NCI-H1105 (cell line): ENCODE measurements at places on chromosomes 2 and 18.

DNA sequence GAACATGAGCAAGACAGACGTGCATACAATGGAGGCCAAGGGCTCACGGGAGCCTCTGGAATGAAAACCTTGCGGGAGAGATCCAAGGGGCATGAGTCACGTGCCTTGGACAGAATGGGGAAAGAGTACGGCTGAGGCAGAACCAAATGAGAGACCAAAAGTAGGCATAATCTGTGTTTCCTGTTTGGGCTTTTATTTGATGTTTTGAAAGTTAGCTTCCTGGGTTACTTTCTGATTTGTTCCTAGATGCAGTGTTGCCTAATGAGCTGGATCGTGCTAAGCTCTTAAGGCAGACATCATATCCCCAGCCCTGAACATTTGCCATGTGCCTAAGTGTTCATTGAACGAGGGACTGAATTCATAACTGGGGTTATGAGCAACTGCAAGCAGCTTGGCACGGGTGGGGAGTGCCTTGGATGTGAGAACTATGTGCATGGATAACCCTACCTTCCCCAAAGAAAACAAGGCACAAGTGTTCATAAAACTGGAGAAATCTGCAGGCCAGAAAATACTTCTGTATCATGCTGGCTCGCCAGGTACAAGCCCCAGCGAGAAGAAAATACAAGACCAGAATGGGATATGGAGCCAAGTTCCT, 60.3 kb upstream of the RPL31 start:
- DNase-seq = no peak

- DNase-seq = no peak
These were observed 205.9 kb upstream of the STK17B start for GRCh38 chr2:196376984-196377877.

DNA sequence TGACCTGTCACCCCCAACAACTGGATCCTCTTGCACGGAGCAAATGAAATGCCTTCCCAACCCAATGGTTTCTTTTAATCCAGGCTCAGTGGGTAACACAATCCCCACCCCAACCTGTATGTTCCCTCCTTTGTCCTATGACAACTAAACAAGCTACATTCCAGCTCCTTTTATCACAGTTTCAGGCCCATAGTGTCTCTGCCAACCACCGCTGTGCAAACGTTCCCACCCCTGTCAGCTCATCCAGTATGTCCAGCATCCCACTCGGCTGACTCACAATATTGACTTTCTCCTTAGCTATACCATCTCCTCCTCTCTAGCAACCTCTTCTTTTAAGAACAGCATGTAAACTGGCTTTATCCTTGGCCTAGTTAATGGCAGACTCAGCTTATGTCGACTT, 117.9 kb upstream of the PPP1CB start:
- DNase-seq = no peak

DNA sequence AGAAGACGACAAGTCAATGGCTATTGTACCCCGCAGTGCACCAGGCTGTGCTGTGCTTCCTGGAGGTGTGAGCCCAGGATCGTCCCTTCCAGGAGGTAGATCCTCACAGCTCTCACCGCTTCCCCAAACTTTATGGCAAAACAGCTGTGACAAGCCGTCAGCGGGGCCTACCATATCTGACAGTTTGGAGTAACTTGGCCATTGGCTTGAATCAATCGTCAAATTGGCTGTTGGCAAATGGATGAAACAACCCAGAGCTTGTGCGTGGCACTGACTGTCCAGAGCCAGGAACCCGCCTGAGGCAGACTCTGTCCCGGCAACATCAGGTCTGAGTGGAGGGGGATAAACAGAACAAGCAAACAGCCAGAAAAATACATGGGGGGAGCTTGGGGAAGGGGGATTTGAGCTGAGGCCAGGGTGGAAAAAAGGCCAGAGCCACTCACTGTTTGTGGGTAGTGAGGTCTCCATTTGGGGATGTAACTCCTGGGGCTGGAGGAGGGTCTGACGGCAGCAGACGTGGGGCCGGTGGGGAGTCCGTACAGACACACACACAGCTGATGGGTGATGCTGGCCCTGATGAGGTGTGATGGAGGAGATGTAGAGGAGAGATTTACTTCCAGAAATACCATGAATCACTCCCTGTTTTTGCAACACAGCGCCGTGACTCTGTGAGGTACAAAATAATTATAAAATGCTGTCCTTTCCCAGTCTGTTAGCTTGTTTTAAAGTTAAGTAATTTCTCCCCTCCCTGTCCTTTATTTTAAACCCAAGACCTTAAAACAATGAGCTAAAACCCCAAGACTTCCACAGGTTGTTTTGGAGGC, 174.8 kb downstream of the TWIST2 start:
- no peak for DNase-seq

GRCh38 chr18:74414953-74415515, 42.1 kb downstream of the DIPK1C start:
- DNase-seq = no peak

- DNase-seq = no peak
These were observed 35.7 kb upstream of the HPCAL1 start for GRCh38 chr2:10267036-10267435.

DNA sequence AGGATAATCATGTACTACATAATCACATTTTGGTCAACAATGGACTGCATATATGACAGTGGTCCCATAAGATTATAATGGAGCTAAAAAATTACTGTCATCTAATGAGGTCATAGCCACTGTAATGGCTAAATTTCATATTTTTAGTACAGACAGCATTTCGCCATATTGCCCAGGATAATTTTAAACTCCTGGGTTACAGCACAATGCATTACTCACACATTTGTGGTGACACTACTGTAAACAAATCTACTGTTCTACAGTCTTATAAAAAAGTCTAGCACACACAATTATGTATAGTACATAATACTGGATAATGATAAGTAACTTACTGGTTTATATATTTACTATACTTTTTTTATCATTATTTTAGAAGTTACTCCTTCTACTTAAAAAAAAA, 12.8 kb downstream of the EIF2AK2 start:
- DNase-seq = no peak

DNA sequence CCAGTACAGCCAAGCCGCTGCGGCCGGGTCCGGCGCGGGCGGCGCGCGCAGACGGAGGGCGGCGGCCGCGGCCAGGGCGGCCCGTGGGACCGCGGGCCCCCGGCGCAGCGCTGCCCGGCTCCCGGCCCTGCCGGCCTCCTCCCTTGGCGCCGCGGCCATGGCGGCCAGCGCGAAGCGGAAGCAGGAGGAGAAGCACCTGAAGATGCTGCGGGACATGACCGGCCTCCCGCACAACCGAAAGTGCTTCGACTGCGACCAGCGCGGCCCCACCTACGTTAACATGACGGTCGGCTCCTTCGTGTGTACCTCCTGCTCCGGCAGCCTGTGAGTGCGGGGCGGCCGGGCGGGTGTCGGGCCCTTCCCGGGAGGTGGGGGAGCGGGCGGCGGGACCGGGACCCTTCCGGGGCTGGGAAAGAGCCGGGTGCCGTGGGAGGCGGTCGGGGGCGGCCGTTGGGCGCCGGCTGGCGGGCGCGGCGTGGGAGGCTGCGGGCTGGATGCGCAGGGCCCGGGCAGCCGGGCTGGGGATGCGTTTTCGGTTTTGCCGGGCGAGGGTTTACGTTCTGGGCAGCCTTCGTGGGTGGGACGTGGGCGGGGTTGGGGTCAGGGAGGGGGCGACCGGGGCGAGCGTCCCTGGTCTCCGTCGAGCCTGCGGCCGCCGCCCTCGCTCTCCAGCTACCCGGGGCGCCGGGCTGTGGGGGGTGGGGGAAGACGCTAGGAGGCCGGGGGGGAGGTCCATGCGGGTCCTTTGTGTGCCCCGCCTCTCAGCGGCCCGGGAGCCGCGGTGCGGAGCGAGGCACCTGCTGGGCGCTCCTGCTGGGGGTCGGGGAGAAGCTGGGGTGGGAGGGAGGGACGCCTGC, 537 bp downstream of the AGFG1 start:
- DNase-seq = peak; percentile 50

DNA sequence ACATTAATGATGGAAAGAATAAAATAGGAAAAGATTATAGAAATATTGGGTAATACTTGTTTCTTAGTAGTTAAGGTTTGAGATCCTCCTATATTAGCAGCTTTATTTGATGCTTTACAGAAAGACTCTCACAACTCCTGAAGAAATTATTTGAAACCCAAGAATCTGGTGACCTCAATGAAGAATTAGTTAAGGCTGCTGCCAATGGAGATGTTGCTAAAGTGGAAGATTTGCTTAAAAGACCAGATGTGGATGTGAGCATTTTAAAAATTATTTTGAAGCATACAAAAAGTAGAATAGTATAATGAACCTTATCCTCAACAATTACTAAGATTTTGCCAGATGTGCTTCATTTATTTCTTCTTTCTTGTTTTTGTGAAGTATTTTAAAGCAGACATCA, 59.1 kb downstream of the MIB1 start:
- no peak for DNase-seq

DNA sequence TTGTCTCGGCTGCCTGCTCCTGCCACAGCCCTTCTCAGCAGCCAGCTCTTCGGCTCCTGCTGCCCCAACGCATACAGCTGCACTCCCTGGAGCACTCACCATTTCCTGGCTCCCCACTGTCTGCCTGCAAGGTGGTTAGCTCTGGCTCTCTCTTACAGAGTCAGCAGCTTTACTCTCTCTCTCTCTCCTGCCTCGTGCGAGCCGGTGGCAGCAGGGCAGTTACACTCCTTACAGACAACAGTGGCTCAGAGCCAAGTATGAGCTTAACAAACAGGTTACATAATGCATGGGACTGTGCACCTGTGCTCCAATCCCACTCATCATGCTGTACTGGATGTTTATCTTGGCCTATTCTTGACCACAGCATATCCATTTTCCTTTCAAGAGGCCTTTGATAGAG, 47.4 kb upstream of the DNAJC10 start:
- DNase-seq = peak; percentile 65

- DNase-seq = no peak
These were observed 317.9 kb downstream of the GBX2 start for GRCh38 chr2:235850289-235850688.

DNA sequence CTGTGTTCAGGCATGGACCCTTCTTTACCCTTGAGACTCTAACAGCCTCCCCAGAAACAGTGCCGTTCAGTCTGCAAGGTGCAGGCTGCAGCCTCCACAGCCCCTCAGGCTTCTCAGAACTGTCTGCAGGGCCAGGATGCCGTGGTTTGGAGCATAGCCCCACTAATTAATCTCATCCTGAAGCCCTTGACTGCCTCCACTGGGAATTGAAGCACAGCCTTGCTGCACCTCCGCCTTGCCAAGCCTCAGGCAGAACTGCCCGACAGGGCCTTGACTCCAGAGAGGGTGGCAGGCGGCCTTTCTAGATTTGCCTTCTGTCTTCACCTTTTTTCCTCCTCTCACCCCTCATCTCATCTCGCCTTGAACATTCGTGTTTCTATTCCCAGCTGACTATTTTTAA, 119.8 kb downstream of the NRP2 start:
- no peak for DNase-seq

GRCh38 chr18:24300703-24301102, 96.9 kb downstream of the OSBPL1A start:
- DNase-seq = no peak

GRCh38 chr2:232981356-232981755, 31.7 kb downstream of the NGEF start:
- DNase-seq = no peak

DNA sequence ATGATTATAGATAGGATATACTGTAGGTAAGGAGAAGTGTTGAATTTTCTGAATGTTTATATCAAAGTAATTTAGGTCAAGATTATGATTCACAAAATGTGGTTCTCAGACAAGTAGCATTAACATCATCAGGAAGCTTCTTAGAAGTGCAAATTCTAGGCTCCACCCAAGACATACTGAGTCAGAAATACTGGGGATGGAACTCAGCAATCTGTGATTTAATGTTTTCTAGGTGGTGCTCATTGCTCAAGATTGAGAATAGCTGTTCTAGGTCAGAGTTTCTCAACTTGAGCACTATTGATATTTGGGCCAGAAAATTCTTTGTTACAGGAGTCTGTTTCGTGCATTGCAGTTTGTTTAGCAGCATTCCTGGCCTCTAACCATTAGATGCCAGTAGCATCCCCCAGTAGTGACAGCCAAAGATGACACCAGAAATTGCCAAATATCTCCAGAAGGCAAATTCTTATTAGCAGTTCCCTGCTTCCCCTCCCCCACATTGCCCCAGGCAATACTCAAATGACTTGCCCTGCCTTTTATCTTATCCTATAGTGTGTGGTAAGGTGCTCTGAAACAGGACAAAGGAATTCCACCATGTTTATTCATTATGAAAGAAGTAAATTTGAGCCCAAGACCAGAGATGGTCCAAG, 1001.2 kb downstream of the DPP10 start:
- no peak for DNase-seq

GRCh38 chr2:3789256-3789655, 85.9 kb downstream of the DCDC2C start:
- DNase-seq = no peak

GRCh38 chr18:44915661-44916060, 235.0 kb downstream of the SETBP1 start:
- no peak for DNase-seq

GRCh38 chr18:24126155-24126961, 12.5 kb upstream of the CABYR start:
- DNase-seq = no peak

DNA sequence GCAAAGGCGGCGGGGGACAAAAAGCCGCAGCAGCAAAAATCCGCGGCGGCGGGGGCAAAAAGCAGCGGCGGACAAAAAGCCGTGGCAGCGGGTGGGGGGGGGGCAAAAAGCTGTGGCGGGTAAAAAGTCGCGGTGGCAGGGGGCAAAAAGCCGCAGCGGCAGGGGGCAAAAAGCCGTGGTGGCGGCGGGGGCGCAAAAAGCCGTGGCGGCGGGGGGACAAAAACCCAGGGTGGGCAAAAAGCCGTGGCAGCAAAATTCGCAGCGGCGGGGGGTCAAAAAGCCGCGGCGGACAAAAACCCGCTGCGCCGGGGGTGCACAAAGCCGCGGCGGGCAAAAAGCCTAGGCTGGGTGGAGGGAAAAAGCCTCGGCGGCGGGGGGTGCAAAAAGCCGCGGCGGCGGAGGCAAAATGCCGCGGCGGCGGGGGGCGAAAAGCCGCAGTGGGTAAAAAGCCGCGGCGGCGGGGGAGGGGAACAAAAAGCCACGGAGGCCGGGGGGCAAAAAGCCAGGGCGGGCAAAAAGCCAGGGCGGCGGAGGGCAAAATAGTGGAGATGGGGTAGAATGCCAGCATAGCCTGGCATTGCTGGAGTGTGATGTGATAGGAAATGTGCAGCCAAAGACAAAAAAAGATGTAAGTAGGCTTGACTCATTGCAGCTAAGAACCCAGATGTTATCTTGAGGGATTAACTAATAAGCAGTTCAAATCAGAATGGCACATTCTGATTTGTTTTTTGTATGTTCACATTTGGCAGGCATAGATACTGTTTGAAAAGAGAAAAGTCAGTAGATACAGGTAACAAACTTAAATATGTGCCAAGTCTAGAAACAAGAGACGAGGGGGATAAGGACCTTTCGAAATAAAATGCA, 1076.3 kb downstream of the RPIA start:
- DNase-seq = no peak

DNA sequence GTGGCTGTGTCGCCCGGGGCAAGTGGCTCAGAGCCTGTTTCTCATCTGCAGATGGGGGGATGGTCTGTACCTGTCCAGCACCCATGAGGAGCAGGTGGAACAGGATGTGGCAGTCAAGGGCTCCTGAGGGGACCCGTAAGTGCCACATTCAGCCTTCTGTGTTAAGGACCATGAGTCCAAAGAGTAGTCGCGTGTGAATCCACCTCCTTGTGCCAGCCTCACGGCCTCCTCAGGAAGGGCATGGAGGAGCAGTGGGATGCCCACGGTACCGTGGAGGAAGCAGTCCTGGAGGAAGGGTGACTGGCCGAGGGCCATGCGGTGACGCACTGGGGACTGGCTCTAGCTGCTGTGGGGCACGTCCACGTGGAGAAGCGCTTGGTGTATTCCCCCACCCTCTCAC, 61.1 kb downstream of the ODC1 start:
- DNase-seq = no peak

- DNase-seq = no peak
These were observed 3.4 kb upstream of the DHRS9 start for GRCh38 chr2:169065864-169066517.
